ENCODE measurements at places on chromosomes 16 and 17.
A peak's percentile ranks its signal among the peaks of the same experiment; 100 is the strongest.

DNA sequence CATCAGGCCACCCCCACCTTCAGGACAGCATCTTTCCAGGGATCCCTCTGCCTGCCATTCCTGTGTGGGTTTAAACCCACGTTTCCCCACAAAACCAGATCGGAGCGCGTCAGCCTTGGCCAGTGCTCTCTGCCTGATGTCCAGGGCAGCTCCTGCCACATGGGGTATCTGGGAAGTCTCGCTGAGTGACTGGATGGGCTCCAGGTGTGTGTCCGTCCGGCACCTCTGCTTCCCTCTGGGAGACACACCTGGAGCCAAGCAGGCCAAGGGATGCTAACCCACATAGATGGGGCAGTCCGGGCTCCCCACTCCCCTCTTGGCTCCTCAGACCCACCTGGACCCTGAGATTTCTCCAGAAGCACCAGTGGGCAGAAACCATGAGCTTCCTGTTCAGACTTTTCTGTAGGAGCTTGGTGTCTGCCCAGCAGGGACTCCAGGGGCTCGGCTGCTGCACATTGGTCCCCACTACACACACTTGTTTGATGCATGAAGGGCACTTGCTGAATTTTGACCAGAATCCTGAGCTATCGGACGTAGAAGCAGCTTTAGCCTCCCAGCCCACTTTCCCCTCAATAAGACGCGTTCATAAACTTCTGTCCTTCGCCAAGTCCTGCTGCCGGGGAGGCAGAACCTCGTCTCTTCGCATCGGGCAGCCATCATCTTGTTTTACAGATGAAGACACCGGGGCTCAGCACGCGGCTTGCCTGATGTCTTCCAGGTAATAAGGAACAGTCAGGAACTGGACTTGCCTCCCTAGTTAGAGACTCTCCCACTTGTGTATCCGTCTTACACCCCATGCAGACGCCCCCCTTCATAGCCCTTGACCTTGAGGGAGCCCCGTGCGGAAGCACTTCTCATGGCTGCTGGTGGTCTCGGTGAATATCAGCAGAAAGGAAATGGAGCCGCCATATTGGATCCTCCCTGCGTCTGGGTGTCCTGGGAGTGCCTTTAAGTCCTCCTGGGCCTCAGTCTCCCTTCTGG lies 91.6 kb upstream of the ZNF469 start:
- no peak for DNase-seq

GRCh38 chr16:65771707-65772106 lies 594.8 kb upstream of the CDH5 start:
- no peak for DNase-seq

- DNase-seq, result no peak
Observed at GRCh38 chr17:34624767-34625383, 45.5 kb downstream of the TMEM132E start.

- DNase-seq, result no peak
Observed at GRCh38 chr17:41442739-41443138, 2.0 kb upstream of the KRT38 start.

- DNase-seq, result peak; percentile 91
Observed at GRCh38 chr16:2003827-2004641, 5.6 kb downstream of the ZNF598 start.

GRCh38 chr16:15798671-15799070 lies 58.2 kb downstream of the MYH11 start:
- no peak for DNase-seq

DNA sequence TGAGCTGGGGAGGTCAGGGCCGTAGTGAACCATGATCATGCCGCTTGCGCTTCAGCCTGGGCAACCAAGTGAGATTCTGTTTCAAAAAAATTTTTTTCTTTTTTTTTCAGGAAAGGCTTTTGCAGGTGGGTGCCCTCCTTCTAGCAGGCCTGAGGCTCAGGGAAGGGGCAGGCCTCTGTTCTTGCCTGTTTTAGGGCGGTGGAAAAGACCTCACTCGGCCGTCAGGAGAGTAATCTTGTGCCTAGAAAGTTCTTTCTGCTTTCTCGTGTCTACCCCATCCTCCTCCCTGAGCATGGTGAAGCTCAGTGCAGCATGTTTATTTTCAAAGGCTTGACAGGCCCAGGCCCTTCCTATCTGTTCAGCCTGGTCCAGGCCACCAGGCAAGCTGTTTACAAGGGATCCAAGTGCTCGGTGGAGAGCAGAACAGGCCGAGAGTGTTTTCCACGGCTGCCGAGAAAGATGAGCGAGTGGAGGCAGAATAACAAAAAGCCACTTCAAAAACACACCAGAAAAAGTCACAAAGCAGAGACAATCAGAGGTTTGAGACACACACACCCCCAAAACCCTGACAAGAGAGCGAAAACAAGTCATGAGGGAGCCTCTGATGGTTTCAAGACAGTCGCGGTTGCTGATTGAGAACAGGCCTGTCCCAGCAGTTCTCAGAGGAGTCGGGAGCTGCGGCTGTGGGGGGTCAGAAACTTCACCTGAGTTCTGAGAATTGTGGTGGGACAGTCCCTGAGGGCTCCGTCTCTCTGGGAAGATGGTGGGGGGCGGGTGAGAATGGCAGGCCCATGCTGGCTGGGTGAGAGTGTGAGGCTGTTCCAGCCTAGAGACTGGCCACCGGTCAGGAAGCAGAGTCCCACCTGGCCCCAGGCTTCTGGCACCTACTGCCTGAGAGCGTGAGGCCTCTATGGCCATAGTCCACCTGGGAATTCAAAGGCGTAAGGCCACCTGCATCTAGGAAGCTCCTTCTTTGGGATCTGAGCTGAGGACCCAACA lies 37.5 kb upstream of the CCR7 start:
- DNase-seq, result peak; percentile 78

DNA sequence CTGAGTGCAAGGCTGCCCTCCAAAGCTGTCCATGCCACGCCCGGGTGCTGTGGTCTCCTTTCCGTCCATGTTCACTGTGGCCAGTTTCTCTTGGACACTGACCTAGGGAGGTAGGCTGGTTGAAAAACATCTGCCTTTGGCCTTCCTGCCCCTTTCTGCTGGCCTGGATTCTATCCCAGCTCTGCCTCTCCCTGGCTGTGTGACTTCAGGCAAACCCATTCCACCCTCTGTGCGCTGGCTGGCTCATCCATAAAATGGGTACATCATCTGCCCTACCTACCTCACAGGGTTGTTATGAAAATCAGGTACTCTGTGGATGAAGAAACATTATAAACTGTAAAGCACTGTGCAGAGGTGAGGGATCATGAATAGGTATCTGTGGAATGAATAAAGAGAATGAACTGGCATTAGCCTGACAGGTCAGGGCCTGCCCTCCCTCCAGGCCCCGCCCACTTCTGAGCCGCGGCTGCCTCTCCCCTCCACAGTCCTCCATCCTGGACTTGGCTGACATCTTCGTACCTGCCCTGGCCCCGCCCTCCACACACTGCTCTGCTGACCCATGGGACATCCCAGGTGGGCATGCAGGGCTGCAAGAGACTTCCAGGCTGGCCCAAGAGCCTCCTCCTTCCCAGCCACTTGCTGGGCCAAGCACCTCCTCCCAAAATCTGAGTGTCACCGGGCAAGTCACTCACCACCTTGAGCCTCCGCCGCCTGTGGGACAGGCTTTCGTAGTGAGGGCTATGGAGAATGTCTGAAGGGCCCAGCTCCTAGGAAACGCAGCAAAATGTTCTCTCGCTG lies 7.0 kb upstream of the SPATA20 start:
- no peak for DNase-seq

- DNase-seq, result peak; percentile 71
Observed at GRCh38 chr17:48441231-48441711, 11.3 kb upstream of the SKAP1 start.

DNA sequence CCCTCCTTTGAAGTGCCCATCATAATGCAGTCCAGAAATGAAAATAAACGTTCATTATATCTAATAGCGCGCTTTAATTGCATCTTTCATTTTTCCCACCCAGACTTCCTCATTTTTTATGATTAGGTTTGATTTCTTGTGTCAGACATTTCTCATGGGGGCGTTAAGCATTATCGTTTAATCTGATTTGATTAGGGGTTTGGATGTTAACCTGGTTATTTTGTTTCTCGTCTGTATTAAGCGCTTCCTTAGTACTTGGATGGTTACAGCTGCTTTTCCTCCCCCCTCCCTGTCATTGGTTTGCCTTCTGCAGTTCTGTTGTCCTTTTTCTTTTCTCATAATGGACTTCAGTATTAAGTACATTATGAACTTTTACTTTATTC lies 540 bp downstream of the MFSD11 start:
- DNase-seq, result no peak

Measured in activated CD8-positive, alpha-beta T cell treated with anti-CD3 and anti-CD28 coated beads, Interleukin-2, amount 10 ng/mL, durations not matched to agents 7 days and 5 days (primary cell).